Stimulated activated CD4-positive, alpha-beta T cell treated with anti-CD3 and anti-CD28 coated beads, TNF-alpha, amount 100 ng/mL, for 24 hours (primary cell): ENCODE measurements at places on chromosomes 12 and 14.

DNA sequence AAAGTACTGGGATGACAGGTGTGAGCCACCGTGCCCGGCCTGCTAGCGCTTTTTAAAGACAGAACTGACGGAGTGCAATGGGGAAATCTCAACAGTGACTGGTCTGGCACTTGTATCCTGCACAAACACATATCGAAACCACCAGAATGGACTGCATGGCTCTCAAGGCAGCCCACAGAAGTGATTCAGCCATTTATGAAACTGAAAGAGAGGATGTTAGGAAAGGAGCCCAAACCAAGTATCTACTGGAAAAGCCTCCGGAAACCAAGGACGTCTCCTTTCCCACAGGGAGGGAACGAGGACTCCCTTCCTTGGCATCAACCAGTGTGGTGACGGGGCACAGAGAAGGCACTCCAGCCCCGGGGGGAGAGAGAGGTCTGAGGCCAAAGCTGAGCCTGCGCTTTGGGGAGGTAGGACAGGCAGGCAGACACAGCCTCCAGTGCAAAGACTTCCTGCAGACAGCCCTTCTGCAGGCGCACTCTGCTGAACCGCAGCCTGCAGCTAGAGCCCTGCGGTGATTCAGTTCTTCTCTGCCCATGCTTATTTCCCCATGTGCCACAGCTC lies 16.5 kb downstream of the SLC15A4 start:
- no peak for DNase-seq

DNA sequence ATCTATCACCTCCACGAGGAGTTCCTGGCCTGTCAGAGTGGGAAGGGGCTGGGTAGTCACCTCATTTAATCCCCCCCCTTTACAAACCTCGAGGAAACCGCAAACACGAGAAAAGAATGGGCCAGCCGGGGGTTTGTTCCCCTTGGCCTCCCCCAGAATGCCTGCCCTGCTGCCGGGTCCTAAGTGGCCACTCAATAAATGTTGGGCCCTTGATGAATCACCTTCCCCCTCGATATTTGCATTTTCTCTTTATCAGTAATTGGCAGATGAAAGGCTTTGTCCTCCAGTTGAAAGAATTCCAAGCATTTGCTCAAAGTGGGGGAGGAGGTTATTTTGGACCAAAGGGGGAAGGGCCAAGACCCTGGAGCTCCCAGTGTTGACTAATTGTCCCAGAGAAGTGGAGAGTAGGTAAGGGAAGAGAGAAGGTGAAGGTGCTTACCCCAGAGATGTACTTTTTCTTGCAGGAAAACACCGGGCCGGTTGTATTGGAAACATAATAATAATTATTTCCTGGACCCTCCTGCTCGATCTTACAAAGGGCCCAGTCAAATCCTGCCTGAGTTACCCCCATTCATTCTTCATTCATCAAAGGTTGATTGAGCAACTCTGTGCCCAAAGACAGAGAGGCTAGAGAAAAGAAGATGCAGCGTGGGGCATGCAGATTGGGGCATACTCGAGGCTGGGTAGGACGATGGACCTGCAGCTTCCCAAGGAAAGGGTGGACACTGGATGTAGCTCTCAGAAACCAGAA lies 1.9 kb upstream of the KDM2B start:
- DNase-seq, result no peak

- DNase-seq, result no peak
These were observed 24.7 kb downstream of the TRAPPC6B start for GRCh38 chr14:39145266-39145966.

GRCh38 chr12:8677362-8677761 lies 14.7 kb upstream of the MFAP5 start:
- DNase-seq, result no peak

GRCh38 chr14:31884776-31885379 lies 192.2 kb upstream of the ARHGAP5 start:
- DNase-seq, result no peak

GRCh38 chr14:71765505-71765904 lies 166.7 kb upstream of the RGS6 start:
- DNase-seq, result no peak

- no peak for DNase-seq
These were observed 4.4 kb upstream of the BICD1 start for GRCh38 chr12:32102234-32102633.

DNA sequence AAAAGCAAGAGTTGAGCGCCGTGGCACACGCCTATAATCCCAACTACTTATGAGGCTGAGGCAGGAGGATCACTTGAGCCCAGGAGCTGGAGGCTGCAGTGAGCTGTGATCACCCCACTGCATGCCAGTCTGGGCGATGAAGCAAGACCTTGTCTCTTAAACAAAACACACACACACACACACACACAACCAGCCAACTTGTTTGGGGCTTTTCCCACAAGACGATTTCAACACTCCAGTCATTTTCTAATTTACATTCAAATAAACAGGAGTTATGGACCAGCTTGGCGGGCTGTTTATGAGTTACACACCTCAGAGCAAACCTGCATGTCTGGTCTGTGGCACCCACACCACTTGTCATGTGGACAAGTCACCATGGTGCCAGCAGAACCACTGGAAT lies 6.7 kb downstream of the GLTP start:
- no peak for DNase-seq

DNA sequence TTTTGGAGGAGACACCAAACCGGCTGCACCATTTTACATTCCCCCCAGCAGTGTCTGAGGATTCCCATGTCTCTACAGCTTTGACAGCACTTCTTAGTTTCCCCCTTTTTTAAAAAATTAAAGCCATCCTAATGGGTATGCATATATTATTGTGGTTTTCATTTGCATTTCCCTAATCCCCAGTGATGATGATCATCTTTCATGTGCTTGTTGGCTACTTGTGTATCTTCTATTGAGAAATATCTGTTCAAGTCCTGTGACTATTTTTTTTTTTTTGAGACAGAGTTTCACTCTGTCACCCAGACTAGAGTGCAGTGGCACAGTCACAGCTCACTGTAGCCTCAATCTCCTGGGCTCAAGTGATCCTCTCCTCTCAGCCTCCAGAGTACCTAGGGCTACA lies 23.2 kb upstream of the ASPG start:
- DNase-seq, result no peak

DNA sequence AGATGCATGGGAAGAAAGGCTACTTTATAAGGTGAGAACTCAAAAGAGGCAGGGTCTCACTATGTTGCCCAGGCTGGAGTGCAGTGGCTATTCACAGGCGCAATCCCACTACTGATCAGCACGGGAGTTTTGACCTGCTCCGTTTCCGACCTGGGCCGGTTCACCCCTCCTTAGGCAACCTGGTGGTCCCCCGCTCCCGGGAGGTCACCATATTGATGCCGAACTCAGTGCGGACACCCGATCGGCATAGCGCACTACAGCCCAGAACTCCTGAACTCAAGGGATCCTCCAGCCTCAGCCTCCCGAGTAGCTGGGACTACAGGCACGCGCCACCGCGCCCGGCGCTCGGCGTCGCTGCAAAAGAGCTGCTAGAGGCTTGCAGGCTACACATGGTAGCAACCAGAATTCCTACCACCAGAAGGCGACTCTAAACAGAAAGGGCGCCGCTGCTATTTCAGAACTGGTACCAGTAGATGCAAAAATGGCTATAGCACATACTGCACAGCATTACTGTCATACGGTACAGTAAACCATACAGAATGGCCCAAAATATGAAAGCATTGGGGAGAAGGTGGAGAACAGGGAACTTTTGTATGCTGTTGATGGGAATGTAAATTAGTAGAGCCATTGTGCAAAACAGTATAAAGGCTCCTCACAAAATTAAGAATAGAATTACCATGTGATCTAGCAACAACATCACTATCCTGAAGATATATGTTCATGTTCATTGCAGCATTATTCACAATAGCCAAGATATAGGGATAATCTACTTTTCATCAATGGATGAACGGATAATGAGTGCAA lies 1.2 kb upstream of the NEMF start:
- DNase-seq, result peak; percentile 67

- no peak for DNase-seq
These were observed 20.8 kb downstream of the VRK1 start for GRCh38 chr14:96817750-96818666.

- no peak for DNase-seq
These were observed 268.6 kb upstream of the PWP1 start for GRCh38 chr12:107417004-107417403.

- no peak for DNase-seq
These were observed 1.3 kb upstream of the NR2C1 start for GRCh38 chr12:95074766-95075165.

DNA sequence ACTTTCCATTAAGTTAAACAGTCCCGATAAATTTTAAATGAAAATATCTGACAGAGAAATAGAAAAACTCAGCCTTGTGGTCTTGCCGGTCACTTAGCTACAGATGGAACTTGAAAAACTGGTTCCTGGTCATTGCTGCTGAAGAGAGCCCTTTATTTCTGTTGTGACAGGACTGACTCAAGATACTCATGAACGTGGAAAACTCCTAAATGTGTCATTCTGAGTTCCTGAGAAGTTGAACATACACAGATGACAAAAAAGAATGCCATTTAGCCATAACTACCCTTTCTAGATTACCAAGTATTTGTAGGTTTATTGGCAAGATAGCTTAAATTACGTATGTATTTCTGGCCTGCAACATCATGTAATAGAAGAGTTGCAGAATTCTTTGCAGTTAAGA lies 134.2 kb downstream of the HMGA2 start:
- no peak for DNase-seq

GRCh38 chr12:92186038-92186470 lies 40.4 kb upstream of the BTG1 start:
- no peak for DNase-seq

- no peak for DNase-seq
These were observed 83.6 kb upstream of the RESF1 start for GRCh38 chr12:31875609-31875964.

DNA sequence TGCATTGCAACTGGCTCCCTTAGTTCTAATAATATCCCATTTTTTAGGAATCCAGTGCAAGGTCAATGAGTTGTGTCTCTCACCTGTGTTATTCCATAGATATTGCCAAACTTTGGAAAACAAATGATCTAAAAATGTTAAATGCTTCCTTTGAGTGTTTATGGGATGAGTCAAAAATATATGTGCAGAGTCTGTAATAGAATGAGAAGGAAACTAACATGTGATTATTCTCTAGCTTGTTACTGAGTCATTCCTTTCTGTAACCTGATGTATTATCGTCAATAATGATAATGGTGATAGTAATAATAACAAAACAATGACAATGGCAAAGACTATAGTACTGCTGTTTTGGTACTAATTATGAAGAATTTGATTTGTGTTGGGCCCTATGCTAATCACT lies 11.5 kb downstream of the ACSS3 start:
- no peak for DNase-seq

DNA sequence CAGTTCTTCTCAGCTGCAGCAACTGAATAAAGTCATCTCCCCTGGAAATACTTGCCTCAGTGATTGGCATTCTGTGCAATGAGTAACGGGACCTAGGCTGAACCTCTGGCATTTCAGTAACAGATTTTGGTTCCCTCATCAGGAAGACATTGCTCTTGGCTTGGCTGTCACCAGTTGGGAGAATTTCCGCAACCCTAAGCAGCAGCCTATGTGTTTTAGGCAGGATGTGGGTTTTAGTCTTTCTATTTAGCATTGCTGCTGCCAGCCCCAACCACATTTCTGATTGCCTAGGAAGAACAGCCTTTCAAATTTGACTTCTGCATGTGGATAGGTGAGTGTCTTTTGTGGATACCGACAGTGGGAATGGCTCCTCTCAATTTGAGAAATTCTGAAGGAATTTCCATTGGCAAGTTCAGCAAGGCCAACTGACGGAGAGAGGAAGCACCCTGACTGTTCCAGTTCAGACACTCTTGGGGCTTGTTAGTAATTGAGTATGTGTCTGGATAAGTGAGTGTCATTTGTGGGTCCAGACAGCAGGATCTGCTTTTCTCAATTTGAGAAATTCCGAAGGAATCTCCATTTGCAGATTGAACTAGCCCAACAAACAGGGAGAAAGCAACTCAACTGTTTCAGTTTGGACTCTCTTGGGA lies 19.0 kb upstream of the CLEC2A start:
- DNase-seq, result no peak

GRCh38 chr12:111453071-111453989 lies 47.6 kb downstream of the SH2B3 start:
- DNase-seq, result no peak

- no peak for DNase-seq
These were observed 10.7 kb downstream of the TRMT5 start for GRCh38 chr14:60970146-60970545.

- DNase-seq, result no peak
These were observed 1.5 kb downstream of the PACS2 start for GRCh38 chr14:105315941-105316576.

- no peak for DNase-seq
These were observed 182.7 kb downstream of the KTN1 start for GRCh38 chr14:55762595-55763232.

DNA sequence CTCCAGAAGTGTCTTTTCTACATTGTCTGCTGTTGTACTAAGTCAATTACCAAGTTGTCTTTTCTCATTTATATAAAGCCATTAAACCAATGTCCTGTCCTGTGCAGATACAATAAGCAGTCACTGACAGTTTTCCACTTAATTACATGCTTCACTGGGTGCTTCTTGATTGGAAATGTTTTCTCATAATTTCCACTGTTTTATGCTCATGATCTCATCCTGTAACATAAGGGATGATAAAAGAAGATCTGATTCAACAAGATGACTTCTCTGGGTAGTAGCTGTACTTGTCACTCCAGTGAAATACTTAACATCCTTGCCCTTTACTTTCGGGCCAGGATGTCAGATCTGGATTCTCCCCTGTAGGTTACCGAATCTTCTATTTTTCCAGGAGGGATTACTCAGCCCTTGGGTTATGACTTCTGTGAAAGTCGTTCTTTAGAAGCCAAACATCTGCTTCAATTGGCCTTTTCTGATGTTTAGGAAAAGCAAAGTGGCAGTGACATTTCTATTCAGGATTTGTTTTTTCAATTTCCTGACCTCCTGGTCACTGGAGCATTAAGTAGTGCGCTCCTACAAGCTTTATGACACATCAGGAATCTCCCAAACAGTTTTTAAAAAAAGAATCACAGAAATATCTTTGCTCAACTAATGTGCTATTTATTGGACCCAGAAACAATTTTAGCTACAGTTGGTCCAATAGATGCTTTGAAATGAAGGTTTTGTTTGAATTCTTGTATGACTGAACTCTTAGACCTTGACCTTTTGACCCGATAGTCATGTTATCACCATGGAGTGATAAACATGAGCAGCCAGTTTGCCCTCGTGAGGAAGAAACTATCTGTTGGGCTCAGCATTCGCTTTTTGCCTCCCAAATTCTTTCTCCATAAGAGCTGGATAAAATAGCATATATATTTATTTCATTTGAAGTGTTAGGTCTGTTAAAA lies 234.5 kb upstream of the SSTR1 start:
- DNase-seq, result no peak

DNA sequence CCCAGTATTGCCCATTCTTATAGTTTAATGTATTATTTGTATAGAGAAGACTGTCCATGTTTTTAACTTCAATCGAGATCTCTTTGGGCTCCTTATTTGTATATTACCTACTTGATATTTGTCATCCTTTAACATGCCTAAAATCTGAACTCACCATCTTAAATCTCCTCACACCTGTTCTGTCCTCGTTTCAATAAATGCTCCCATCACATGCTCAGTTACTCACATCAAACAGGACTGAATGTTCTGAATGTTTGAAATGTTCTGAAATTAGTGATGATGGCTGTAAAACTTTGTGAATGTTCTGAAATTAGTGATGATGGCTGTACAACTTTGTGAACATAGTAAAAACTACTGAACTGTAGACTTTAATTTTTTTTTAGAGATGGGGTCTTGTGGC lies 34.5 kb downstream of the COCH start:
- DNase-seq, result no peak
